Stimulated activated CD8-positive, alpha-beta memory T cell treated with anti-CD3 and anti-CD28 coated beads, Interleukin-7, amount 100 ng/mL, for 4 hours (primary cell): ENCODE measurements at places on chromosomes 2 and 18.

DNA sequence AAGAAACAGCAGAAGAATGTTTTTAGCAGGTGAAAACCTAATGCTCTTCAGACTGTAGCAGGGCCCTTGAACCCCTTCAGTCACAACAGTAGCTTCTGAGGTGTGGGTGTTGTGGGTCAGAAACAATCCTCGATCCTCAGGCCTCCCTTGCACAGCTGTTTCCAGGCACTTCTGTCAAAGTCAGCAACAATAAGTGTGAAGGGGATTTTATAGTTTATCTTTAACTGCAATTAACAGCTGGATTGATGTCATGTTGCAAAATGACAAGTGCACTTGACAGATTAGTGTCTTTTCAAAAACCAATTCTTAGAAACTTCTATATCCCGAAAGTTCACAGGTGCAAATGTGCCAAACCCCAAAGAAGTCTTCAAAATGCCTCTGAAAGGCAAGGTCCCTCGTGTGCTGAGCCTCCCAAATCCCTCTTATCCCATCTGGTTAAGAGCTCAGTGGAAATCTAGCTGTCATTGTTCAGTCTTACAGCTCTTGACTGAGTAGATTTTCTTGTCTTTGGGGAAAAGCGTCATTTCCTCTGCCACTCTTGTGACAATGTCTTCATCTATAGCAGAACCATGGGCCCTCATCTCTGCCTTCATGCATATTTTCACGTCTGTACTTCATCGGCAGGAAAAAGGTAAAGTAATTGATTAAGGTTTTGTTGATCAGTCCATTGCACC is 29.6 kb downstream of the M1AP start:
- DNase-seq = no peak

DNA sequence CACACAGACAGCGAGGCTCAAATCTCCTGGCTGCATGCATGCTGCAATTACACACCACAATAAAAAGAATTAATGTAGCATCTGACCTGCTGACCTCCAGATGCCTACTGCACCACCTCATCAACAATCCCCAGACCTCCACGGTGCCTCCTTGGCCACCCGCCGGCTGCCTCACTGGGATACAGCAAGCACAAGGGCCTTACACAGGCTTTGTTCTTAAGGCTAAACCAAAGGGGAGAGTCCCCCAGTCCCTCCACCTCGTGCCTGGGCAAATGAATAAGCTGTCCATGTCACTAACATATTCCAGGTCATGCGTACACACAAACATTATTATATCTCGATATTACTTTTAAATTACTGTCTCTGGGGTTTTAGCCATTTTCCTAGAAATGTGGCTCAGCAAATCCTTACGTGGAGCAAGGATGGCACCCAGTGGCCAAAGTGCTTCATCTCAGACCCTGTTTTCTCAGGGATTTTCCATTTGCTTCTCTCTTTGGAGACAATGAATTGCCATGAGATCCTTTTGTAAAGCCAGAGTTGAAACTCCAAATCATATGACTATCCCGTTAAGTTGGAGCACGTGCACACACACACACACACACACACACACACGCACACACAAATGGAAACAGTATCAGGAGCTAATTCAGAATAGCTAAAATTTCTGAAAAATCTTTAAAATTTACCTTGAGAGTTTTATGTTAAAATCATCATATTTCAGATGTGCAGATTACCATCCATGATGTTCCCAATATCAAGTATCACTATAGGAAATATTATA is 313.8 kb downstream of the PDE11A start:
- no peak for DNase-seq

DNA sequence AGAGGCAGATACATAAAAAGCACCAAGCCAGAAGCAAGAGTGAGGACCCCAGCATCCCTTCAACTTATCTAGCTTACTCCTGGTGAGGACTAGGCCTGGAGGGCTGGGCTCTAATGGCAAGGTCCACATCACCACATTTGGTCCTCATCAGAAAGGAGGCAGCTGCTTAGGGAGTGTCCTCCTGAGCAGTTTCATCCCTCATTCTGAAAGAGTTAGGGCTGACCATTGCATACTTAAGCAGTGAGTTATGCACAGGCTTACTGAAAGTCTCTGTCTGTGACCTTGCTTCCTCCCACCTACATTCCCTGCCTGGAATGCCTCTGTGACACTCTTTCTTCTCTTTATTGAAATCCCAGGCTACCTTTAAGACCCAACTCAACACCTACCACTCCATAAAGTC is 301.8 kb upstream of the ACVR2A start:
- DNase-seq = no peak

DNA sequence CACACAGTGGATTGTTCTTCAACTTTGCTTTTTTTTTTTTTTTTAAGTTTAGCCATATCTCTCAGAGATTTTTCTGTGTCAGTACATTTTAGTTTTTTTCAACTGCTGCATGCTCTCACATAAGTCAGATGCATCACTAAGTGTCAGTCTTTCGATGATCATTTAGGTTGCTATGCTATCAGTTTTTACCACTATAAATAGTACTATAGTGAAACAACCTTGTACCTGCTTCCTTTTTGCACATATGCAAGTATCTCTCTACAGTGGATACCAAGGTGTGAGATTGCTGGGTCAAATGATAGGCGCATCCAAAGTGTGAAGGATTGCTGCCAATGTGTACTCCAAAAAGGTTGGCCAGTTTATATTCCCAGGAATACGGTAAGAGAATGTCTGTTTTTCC is 33.5 kb upstream of the MAP4K3 start:
- no peak for DNase-seq

DNA sequence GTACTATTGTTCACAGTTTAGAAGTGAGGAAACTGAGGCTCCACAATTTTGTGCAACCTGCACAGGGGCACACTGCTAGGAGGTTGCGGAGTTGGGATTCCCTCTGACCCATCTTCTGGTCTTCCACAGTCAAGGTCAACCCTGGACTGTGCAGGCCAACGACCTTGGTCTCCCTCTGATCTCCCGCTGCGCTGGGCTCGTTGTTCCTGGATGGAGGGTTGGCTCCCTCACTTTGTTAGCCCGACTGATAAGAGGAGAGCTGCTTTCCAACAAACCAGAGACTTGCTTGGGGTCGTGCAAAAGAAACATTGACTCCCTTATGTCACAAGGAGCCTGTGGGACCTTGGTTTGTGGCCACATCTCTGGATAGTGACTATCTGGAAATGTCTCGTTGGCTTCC is 187.6 kb downstream of the MYCN start:
- no peak for DNase-seq

- DNase-seq = no peak
Measured at GRCh38 chr2:217901835-217902378, 100.9 kb downstream of the TNS1 start.

- DNase-seq = no peak
Measured at GRCh38 chr2:501130-501529, 176.1 kb downstream of the TMEM18 start.

DNA sequence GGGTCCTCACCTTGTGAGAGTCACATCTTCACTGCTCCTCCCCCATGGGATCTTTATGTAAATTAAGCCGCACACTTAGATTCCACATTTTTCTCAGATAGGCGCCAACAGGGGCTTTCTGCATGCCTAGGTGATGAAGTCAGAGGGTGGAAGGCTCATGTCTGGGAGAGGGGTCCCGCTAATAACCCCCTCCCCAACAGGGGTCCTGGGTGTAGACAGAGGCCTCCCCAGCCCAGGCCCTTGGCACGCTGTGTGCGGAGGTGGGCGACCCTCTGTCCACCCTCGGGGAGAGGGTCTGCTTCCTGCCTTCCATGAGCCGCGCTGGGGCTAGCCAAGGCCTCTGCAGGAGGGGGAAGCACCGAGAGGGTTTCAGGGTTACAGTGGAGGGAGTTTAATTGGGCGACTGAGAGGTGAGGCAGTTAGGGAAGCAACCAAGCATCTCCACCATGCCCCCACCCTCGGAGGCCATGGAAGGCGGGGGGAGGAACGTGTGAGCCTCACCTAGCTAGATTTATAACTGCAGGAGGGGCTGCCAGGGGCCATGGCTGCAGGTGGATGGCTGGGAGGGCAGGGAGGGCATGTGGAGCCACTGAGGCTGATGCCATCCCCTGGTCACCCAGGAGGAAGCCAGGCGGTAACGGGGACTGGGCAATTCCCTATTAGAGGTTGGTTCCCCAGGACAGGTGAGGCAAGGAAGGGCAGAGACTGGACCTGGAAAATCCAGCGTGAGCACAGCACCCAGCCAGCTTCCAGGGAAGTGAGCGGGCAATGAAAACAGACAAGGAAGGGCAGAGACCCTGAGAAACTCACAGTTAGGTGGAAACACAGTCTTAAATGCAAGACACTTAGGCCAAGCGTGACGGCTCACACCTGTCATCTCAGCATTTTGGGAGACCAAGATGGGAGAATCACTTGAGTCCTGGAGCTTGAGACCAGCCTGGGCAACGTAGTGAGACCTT is 7.7 kb upstream of the PXDN start:
- DNase-seq = no peak

DNA sequence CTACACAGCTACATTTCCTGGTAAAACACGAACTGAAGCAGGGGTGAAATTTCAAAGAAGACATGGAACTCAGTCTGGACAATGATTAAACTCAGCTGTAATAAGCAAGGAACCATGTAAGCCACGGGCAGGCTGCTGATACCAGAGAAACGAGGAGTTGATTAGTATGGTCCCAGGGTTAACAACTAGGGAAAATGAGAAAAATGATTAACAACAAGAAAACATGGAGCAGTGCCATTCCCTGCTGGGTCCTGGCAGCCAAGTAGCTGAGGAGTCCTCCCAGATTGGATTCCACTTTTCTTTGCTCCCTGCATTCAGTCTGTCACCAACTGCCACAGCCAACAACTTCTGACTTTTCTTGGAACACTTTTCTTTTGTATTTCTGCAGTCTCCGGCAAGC is 517.0 kb upstream of the KLHL29 start:
- DNase-seq = no peak

DNA sequence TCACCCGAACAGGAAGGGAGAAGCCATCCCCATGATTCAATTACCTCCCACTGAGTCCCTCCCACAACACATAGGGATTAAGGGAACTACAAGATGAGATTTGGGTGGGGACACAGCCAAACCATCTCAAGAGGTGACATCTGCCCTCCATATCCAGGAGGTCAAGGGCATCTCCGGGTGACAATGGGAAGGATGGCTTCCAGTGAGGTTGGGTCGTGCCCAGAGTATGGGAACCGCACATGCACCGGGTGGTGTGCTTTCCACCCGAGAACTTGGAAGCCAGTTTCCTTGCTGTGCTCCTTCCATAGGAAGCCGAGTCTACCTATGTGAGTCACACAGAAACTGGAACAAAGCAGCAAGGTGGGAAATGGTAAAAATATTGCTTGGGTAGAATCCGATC is 216.9 kb upstream of the SALL3 start:
- DNase-seq = no peak

- no peak for DNase-seq
Measured at GRCh38 chr2:226885769-226886435, 50.0 kb downstream of the RHBDD1 start.

DNA sequence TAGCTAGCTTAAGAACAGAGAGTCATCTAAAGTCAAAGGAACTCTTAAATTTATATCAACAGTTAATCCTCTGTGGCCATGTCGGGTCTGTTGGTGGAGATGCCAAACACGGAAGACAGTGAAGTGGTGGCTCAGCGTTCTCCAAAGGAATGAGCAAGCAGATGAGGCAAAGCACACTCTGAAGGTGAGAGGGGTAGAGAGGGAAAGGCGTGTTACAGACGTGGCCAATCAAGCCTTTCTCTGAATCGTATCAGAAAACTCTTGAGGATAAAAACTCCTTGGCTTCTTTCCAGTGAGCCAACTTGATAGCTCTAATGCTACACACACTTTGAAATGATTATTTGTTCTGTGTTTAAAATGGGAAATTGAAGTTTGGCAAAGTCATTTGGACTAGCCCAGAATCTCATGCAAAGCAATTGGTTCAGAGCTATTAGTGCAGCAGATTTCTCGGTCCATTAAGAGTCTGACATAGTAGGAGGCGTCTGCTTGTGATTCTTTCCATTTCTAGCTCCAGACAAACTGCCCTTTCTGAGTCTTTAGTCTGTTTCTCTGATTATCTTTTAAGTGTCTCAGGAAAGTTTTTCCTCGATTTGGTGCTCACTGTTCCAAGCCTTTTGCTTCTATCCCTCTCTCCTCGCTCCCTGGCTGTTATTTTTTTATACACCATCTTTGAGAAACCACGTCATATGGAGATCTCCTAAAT is 57.5 kb upstream of the CPO start:
- no peak for DNase-seq

GRCh38 chr2:134099273-134099672 is 154.6 kb upstream of the MGAT5 start:
- DNase-seq = no peak

DNA sequence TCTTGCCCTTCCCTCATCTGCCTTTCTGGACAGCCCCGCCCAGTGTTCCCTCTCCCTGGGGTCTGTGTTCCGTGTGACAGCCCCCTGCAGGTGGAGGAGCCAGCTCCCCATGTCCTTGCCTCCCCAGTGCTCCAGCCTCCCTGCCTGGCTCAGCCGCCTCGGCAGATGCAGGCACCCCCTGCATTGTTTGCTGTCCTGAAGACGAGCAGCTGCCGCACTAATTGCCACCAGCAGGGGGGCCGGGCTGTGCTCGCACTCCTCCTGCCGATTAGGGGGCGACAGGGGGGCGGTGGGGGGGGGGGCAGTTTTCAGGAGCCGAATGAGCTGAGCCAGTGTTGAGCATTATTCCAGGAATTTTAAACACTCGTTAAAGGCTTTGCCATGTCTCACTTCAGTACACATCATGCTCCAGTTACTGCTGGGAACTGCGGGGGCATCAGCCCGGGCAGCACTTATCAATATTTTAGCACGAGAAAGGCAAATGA is 23.3 kb downstream of the SIX3 start:
- DNase-seq = no peak

DNA sequence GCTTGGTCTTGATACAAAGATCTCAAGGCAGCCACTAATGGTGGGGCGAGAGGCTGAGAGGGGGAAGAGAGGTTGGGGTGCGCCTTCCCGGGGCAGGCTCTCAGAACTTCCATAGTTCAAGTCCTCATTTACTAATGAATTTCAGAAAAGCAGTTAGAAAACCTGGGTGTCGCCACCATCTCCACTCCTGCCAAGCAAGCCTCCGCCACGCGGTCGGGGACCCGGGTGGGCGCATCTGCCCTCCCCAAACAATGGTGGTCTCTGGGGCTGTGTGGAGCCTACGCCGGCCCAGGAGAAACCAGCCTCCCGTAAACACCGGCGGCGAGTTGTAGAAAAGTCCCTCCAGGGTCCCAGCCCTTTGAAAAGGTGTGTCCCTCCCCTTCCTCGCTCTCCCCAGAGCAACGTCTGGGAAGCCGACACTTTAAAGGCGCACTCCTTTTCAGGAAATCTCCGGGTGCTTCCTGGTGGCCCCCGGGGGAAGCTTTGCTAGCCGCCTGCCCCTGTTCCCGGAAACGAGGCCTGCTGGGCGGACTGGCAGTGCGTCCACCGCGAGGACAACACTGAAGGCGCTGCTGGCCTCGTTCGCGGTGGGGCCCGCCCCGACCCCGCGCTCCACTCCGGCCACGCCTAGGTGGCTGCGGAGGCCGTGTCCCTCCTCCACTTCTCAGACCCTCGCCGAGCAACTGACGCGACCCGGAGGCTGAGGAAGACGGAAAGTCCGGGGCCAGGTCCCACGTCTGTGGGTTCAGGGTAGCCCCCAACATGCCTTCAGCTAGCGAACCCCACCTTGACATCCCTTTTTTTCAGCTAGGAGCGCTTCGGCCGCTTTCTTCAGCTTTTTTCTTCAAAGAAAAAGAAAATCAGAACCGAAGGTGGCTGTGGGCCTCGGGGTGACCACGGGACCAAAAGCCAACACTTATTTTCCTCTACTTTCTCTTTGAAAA is 16.8 kb downstream of the EVX2 start:
- no peak for DNase-seq

- no peak for DNase-seq
Measured at GRCh38 chr2:189952536-189953109, 109.9 kb downstream of the MSTN start.

- DNase-seq = no peak
Measured at GRCh38 chr2:16025211-16025875, 85.0 kb downstream of the MYCN start.
